ENCODE measurements at places on chromosomes 7 and 10.

GRCh38 chr7:31744294-31744874 is 57.4 kb downstream of the PPP1R17 start:
- no peak for DNase-seq

GRCh38 chr10:117249493-117250093 is 8.7 kb downstream of the SLC18A2 start:
- DNase-seq, result no peak

DNA sequence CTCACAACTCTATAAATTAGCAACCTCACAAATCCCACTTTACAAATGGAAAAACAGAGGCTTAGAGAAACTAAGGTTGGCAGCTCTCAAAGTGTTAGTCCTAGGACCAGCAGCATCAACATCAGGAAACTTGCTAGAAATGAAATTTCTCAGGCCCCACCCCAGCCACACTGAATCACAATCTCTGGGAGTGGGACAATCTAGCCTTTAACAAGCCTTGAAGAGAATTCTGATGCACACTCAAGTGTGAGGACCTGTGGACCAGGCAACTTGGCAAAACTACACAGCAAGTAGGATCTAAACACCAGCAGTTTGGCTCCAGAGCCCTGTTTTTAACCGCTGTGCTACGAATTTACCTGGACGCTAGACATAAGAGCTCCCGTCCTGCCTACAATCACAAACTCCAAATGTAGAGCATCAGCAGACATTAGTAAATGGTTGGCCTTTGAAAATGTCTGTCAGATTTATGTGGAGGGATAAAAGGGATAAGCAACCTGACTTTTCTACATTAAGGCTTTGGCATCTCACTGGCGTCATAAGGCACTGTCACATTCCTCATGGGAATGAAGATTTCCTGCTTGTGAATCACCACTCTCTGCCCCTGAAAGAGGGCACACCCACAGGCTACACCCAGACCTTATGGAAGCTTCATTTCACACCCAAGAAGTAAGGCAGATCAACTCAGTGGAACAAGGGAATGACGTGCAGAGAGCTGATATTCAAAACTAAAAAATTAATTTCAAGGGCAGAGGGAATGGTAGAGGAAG is 34.5 kb downstream of the PPP1R3C start:
- DNase-seq, result no peak

- DNase-seq, result no peak
These were observed 12.8 kb downstream of the CPXM2 start for GRCh38 chr10:123878666-123879303.

DNA sequence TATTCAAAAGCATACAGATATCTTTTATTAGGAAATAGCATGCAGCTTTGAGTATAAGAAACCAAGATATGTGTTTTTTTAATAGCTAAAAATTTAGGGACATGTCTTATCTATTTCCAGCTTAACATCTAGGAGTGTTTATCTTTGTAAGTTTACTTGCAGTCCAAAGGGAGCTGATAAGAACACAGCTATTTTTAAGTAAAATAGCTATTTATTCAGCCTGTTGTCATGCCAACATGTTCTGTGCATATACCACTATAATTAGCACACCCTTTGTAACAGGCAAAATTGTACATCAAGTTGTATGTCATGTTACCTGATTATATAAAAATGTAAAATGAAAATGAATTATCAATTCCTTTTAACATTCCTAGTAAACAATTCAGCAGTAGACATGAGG is 29.6 kb downstream of the FAM133B start:
- DNase-seq, result no peak

DNA sequence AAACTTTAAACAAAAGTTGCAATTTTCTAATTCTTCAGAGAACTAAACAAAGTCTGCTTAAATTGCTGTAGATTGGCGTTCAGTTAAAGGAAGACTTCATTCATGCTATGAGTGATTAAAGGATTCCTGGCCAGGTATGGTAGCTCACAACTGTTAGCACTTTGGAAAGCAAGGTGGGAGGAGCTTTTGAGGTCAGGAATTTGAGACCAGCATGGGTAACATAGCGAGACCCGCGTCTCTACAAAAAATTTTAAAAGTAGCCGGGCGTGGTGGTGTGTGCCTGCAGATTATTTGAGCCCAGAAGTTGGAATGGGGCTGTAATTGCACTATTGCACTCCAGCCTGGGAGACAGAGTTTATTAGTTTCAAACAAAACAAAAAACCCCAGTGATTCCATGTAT is 13.5 kb upstream of the SCRN1 start:
- no peak for DNase-seq

- DNase-seq, result no peak
These were observed 20.9 kb upstream of the PPA1 start for GRCh38 chr10:70253878-70254765.

- DNase-seq, result no peak
These were observed 35.9 kb downstream of the SVIL start for GRCh38 chr10:29598851-29599311.

GRCh38 chr10:101609481-101609880 is 21.4 kb downstream of the DPCD start:
- DNase-seq, result no peak

- no peak for DNase-seq
These were observed 17.0 kb upstream of the SFR1 start for GRCh38 chr10:104104926-104105325.

GRCh38 chr10:24438800-24439199 is 229.9 kb downstream of the KIAA1217 start:
- no peak for DNase-seq

DNA sequence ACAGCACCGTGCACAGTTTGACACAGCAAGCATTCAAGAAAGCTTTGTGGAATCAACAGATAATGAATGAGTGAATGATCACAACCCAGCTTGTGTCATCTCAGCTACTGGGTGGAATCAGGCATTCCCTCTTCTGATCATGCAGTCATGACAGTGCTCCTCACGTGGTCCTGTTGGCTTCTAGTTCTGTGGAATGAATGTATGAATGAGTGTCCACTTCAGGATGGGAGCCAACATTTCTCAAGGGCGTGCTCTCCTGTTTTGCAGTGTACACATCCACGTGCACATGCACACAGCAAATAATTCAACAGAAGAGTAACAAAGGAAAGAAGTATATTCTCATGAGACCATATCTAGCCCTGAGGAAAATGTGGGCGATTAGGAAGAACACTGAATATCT is 133.1 kb upstream of the NPVF start:
- no peak for DNase-seq

DNA sequence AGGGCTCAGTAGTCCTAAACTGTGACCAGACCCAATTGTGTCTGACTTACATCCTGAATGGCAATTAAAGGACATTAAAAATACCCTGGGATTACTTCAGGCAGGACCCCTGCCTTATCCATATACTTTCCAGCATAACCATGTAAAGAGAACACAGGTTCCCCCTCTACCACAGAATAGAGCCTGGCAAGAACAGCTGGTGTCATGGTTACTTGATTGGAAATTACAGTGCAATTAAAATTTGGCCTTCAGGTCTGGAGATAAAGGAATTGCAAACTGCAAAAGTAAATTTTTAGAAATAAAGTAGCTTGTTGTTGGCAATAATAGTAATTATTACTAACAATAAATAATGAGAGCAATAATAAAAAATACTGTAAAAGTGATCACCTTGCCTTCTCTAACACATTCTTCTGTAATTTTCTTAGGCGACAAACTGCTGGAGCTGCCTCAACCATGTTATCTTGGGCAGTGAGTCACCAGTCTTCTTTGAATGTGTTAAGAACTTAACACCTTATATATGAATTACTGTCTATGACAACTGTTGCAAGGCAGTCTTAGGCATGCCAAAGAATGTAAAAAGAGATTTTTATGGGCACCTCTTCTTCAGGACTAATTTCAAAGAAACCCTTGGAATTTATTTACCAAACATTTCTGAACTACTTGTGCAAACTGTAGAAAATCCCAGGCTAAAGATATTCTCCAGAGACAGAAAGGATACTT is 53.7 kb downstream of the HIBADH start:
- no peak for DNase-seq

GRCh38 chr10:118339111-118339510 is 3.0 kb downstream of the FAM204A start:
- no peak for DNase-seq

DNA sequence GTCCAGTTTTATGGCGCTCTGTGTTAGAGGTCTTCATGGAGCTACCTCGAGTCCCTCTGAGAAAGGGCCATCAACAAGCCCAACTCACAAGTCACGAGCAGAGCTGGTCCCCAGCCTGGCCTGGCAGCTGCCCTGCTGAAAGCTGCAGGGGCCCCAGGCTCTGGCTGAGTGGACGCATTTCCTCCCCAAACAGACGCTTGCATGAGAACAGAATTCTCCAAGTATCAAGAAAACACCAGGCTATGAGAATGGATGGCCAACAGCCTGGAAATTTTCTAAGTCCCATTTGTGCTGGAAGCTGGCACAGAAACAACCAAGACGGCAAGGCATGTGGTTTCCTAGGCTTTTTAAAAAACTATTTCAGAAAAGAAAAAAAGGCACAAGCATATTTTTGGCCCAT is 114.8 kb downstream of the FAM53B start:
- no peak for DNase-seq

DNA sequence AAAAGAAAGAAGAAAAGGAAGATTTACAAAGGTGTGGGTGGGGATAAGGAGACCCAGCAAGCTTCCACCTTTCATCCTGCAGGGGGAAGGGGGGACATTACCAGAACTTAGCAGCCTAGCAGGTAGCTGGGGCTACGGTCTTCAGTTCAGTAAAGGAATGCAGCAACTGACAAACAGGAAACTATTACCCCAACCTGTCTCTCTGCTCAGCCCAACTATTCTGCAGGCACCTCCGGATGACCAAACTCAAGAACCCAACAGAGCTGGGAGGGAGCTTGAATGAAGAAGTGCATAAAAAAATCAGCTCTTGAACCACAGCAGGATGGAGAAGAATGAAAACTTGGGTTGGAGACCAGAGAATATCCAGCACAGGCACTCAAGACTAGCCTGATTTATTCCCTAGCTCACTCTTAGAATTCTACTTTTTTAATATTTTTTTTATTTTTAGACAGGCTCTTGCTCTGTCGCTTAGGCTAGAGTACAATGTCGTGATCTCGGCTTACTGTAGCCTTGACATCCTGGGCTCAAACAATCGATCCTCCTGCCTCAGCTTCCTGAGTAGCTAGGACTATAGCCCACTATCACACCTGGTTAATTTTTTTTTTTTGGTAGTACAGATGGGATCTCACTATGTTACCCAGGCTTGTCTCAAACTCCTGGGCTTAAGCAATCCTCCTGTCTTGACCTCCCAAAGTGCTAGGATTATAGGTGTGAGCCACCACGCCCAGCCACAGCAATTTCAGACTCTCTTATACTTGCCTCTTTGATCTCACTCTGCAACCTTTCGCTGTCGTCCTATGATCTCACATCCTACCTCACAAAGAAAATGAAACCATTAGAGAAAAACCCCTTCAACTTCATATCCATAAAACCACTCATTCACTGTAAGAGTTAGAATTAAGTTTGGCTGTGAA is 18.5 kb upstream of the C10orf67 start:
- no peak for DNase-seq

DNA sequence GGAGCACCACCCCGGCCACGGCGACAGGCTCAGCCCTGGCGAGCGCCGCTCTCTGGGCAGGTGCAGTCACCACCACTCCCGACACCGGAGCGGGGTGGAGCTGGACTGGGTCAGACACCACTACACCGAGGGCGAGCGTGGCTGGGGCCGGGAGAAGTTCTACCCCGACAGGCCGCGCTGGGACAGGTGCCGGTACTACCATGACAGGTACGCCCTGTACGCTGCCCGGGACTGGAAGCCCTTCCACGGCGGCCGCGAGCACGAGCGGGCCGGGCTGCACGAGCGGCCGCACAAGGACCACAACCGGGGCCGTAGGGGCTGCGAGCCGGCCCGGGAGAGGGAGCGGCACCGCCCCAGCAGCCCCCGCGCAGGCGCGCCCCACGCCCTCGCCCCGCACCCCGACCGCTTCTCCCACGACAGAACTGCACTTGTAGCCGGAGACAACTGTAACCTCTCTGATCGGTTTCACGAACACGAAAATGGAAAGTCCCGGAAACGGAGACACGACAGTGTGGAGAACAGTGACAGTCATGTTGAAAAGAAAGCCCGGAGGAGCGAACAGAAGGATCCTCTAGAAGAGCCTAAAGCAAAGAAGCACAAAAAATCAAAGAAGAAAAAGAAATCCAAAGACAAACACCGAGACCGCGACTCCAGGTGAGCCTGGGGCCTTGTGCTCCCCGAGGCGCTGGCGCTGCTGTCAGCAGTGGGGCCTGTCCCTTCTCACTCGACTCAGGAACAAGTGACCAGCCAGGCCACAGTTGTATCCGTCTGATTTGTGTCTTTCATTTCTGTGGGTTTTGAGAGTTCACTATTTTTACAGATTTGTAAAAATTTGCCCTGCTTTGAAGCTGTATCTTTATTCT is 117.7 kb downstream of the CYTH3 start:
- no peak for DNase-seq

- no peak for DNase-seq
These were observed 118.7 kb downstream of the ICA1 start for GRCh38 chr7:8143151-8143874.

- DNase-seq, result no peak
These were observed 24.5 kb downstream of the MTPAP start for GRCh38 chr10:30324448-30325110.

Measured in stimulated activated CD8-positive, alpha-beta memory T cell treated with anti-CD3 and anti-CD28 coated beads, Interleukin-4, amount 100 ng/mL, for 1 hour (primary cell).